RWPE2 (cell line): ENCODE measurements at places on chromosomes 6 and 20.

DNA sequence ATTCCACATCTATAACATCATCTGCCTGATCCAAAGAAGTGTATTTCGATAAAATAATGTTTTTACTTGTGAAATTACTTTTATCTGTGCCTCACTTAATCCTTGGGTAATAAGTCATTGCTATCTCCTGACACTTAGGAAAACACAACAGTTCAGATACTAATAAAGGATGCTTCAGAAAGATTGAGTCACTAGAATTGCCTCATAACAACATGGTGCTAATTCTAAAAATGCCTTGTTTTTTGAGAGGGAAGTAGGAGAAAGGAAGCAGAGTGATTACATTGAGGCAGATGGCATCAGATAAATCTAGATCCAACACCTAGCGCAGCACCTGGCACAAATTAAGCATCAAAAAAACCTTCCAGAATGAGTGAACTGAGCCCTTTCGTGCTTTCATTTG is 69.0 kb downstream of the NCOA7 start:
- H3K27me3 ChIP-seq, result no peaks in the 10 kb centered on the region
- H3K4me1 ChIP-seq, result no peaks in the 10 kb centered on the region
- H3K4me3 ChIP-seq, result no peak overlapping the region
- no peak overlapping the region for H3K27ac ChIP-seq
- DNase-seq, result no peak

DNA sequence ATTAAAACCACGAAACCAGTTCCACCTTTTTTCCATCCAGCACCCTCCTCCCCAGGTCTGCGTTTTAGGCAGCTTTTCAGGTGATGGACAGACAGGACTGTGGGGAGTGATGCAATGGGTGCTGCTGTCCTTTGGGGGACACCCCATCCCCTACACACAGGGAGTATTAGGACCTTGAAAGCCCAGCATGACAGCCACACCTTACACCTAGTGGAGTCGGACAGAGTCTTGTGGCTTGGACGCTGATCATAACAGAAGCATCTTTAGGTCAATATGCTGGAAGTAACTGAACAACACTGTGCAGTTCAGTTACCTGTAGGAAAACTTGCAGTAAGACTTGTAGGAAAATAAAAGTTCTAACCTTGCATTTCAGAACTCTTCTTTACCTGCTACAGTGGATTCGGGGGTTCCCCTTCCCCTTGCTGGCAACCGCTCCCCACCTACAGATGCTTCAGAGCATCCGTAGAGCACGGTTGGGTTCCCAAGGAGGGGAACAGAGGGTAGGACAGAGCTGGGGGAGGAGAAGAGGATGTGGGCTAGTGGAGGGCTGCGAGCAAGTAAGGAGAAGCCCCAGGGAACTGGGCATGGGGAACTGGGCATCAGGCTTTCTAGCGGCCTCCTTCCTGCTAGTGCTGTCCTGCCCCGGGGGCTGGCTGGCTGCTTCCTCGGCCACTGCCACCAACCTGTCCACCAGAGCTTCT is 31.7 kb downstream of the PLEKHG1 start:
- H3K27ac ChIP-seq, result no peak overlapping the region
- no peaks in the 10 kb centered on the region for H3K27me3 ChIP-seq
- no peaks in the 10 kb centered on the region for H3K36me3 ChIP-seq
- DNase-seq, result no peak

DNA sequence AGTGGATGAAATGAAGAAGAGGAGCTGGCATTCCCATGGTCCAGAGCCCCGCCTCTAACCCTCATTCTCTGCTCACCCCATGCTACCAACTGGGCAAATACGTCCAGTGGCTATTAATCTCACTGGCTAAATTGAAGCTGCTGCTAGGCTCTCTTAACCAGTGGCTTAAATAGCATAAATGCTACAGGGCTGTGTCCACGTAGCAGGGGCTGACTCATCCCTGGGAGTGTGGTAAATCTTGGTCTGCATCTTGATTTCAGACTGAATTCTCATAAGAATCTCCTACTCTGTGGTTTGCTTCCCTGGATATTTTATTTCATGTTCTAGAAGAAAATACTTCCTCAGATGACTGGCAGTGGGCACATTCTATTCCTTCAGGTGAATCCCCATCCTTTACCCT is 193.1 kb upstream of the ARG1 start:
- DNase-seq, result no peak
- no peaks in the 10 kb centered on the region for H3K4me1 ChIP-seq
- H3K27ac ChIP-seq, result no peak overlapping the region
- no peaks in the 10 kb centered on the region for H3K27me3 ChIP-seq

- DNase-seq, result no peak
- H3K27me3 ChIP-seq, result no peaks in the 10 kb centered on the region
- H3K36me3 ChIP-seq, result no peaks in the 10 kb centered on the region
- no peak overlapping the region for H3K4me3 ChIP-seq
Measured at GRCh38 chr6:11754625-11755271, 23.9 kb downstream of the ADTRP start.
